CD4-positive, alpha-beta memory T cell (primary cell): ENCODE measurements at places on chromosomes 12 and 14.
A peak's percentile ranks its signal among the peaks of the same experiment; 100 is the strongest.

DNA sequence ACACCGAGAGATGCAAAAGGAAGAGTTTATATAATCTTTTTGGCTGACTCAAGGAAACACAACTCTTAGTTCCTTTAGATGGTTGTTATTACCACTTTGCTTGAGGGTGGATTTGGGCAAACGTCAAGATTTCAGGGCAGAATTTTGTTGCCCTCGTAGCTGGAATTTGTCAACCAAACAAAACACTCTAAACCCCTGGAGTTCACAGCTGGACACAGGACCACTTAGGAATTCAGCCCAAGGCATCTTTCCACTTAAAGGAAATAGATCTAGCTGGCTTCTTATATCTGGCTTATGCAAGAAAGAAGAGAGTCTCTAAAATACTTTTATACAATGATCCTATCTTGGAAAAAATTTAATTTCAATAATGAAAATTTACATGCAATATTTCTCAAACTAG lies 237.8 kb upstream of the LRIG3 start:
- DNase-seq: no peak
- H3K4me3 ChIP-seq: no peak overlapping the region
- H3K4me1 ChIP-seq: no peaks in the 10 kb centered on the region
- H3K27ac ChIP-seq: no peak overlapping the region

DNA sequence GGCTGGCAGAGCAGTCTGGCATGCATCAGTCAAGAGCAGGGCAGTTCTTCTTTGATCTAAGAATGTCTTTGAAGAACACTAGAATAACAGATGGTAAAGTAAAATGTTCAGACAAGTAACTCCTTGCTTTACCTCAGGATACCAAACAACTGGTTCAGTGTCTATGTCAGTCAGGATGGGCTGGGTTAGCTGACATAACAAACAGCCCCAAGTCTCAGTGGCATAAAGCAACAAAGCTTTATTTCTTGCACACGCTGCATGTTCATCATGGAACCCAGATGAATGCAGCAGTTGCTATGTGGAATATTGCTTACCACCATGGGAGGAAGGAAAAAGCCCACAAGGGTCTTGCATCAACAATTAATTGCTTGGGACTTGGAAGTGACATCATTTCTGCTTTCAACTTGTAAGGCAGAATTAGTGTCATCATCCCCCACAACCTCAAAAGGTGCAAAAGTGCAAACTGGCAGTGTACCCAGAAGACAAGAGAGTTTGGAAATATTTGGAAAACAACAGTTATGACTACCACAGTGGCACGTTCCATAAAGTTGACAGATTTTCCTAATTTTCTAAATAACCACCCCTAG lies 21.2 kb downstream of the GPRC5D start:
- no peak for DNase-seq
- no peaks in the 10 kb centered on the region for H3K27me3 ChIP-seq
- H3K4me1 ChIP-seq: no peaks in the 10 kb centered on the region
- H3K27ac ChIP-seq: no peak overlapping the region

- no peaks in the 10 kb centered on the region for H3K27me3 ChIP-seq
- H3K4me1 ChIP-seq: no peaks in the 10 kb centered on the region
- no peak overlapping the region for H3K27ac ChIP-seq
- H3K4me3 ChIP-seq: no peak overlapping the region
- no peaks in the 10 kb centered on the region for H3K36me3 ChIP-seq
Measured at GRCh38 chr14:90696720-90697119, 119.5 kb downstream of the TTC7B start.

DNA sequence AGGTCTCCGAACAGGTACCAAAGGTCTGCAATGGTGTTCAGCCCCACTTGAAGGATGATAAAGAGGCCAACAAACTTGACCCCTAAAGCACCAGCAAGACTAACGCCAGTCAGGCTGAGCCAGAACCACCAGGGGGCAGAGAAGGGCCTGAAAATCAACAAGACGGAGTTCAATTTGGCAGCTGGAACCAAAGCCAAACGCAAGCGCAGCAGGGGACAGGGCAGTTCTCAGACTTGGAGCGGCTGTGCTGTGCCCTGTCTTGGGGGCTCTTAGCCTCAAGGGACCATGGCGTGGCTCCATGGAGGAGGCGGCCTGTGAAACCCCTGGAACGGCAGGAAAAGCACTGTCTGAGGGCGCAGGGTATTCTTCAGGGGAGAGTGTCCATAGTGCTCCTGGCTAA lies 19.6 kb downstream of the POMT2 start:
- no peaks in the 10 kb centered on the region for H3K36me3 ChIP-seq
- no peaks in the 10 kb centered on the region for H3K27me3 ChIP-seq
- no peak overlapping the region for H3K27ac ChIP-seq

GRCh38 chr12:89619764-89620163 lies 88.9 kb downstream of the ATP2B1 start:
- H3K27me3 ChIP-seq: no peaks in the 10 kb centered on the region
- H3K4me3 ChIP-seq: no peak overlapping the region

GRCh38 chr12:122104844-122105243 lies 26.3 kb downstream of the MLXIP start:
- no peak overlapping the region for H3K27ac ChIP-seq
- no peaks in the 10 kb centered on the region for H3K36me3 ChIP-seq
- no peaks in the 10 kb centered on the region for H3K27me3 ChIP-seq
- peaks cover 83% of the 10 kb centered on the region for H3K4me1 ChIP-seq

DNA sequence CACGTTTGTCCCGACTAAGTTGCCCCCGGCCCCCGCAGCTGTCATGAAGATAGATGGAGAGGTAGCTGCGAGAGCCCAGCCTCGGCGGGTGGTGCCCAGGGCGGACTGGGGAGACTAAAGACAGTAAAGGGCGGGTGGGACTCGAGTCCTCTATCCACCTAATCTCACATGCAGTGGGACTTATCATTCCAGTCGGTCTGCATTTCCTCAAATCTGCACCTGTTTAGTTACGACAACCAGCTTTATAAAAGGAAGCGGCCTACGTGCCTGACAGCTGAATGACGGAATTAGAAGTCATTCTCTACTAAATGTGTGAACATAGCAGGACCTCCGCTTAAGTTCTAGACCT lies 109.8 kb upstream of the EGLN3 start:
- H3K4me3 ChIP-seq: peak overlapping the region; percentile 47
- no peak overlapping the region for H3K27ac ChIP-seq
- peaks cover 8% of the 10 kb centered on the region for H3K4me1 ChIP-seq
- no peak for DNase-seq
- no peaks in the 10 kb centered on the region for H3K27me3 ChIP-seq
